ENCODE measurements at places on chromosomes 7 and 10. TPM values are rescaled to one million over a fixed set of nuclear protein-coding genes. Genes with fewer than 3 reads are reported as not detected.

Gene CAV1
- 531 TPM for total RNA-seq

GRCh38 chr7:140675726-140676125 is 3.0 kb downstream of the ADCK2 start:
- H3K4me3 ChIP-seq, result no peak overlapping the region
- H3K4me1 ChIP-seq, result peaks cover 37% of the 10 kb centered on the region
- DNase-seq, result no peak
- no peaks in the 10 kb centered on the region for H3K27me3 ChIP-seq
- peaks cover 17% of the 10 kb centered on the region for H3K36me3 ChIP-seq

DNA sequence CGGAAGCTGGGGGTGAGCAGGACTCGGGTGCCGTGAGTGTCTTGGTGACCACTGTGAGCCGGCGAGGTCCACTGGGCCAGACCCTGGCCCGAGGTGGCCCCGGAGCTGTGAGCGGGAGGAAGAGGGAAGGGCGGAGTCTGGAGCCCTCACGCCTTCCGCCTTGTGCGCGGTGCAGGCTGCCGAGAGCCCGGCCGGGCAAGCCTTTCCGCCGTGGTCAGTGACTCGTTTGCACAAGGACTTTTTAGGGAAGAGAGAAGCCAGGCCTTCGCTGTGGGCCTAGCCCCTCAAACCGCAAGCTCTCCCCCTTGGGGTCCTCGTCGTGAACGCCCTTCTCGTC is 40.9 kb upstream of the ZNF32 start:
- DNase-seq, result peak; percentile 80
- H3K36me3 ChIP-seq, result no peaks in the 10 kb centered on the region
- peak overlapping the region; percentile 69 for H3K4me3 ChIP-seq
- peaks cover 16% of the 10 kb centered on the region for H3K4me1 ChIP-seq
- no peaks in the 10 kb centered on the region for H3K27me3 ChIP-seq

Gene NUTM2B
- 2.5 TPM for total RNA-seq

Gene MYO1G
- 36.3 TPM for total RNA-seq

DNA sequence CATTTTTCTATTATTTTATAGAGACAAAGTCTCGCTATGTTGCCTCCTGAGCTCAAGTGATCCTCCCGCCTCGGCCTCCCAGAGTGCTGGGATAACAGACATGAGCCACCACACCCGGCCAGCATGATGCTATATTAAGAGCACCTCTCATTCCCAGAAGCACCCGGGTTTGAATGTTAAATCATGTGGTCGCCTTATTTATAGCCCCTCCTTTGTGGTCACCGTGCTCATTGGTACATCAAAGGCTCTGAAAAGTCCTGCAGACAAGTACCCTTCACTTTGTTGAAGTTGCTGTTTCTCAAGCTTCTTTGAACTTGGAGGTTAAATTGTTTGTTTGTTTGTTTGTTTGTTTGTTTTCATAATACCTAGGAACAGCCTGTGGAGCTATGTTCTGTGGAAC is 40.0 kb downstream of the CLIP2 start:
- no peak overlapping the region for H3K27ac ChIP-seq
- no peaks in the 10 kb centered on the region for H3K27me3 ChIP-seq
- H3K36me3 ChIP-seq, result peaks cover 5% of the 10 kb centered on the region
- H3K4me3 ChIP-seq, result no peak overlapping the region
- no peak for DNase-seq
- H3K4me1 ChIP-seq, result no peaks in the 10 kb centered on the region

DNA sequence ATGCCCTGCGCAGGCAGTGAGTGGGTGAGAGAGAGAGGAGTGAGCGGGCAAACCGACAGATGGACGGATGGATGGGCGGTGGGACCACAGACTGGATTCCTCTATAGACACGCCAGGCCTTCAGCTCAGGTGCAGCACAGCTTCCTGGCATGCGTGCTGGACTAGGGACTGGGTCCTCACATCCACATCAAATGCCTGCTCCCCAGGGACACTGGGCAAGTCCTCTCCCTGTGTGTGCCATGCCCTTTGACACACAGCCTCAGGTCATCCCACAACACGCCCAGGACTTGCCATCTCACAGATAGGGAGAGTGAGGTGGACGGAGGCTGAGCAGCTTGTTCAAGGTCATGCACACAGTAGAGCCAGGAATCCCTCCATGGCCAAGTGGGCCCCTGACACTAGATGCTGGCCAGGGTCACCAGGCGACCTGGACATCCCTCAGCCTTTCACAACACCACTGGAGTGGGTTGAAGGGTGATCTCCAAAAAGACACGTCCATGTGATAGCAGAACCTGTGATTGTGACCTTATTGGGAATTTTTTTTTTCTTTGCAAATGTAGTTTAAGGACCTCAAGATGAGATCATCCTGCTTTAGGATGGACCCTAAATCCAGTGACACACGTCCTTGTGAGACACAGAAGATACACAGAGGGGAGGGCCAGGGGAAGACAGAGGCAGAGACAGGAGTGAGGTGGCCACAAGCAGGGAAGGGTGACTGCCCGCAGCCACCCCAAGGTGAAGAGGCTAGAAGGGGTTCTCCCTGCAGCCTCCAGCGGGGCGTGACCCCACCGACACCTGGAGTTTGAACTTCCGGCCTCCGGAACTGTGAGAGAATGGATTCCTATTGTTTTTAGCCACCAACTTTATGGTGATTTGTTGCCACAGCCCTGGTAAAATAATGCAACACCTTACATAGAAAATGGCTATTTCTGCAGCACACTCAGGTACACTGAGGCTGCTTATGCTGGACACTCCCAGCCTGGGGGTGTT is 155.0 kb upstream of the CHST15 start:
- no peaks in the 10 kb centered on the region for H3K27me3 ChIP-seq
- H3K4me1 ChIP-seq, result peaks cover 5% of the 10 kb centered on the region
- H3K27ac ChIP-seq, result no peak overlapping the region

Gene SORBS1
- 58.2 TPM for total RNA-seq

GRCh38 chr7:13835442-13835841 is 154.0 kb downstream of the ETV1 start:
- H3K27ac ChIP-seq, result no peak overlapping the region
- no peak for DNase-seq
- H3K27me3 ChIP-seq, result no peaks in the 10 kb centered on the region
- H3K36me3 ChIP-seq, result no peaks in the 10 kb centered on the region
- no peak overlapping the region for H3K4me3 ChIP-seq
- no peaks in the 10 kb centered on the region for H3K4me1 ChIP-seq

DNA sequence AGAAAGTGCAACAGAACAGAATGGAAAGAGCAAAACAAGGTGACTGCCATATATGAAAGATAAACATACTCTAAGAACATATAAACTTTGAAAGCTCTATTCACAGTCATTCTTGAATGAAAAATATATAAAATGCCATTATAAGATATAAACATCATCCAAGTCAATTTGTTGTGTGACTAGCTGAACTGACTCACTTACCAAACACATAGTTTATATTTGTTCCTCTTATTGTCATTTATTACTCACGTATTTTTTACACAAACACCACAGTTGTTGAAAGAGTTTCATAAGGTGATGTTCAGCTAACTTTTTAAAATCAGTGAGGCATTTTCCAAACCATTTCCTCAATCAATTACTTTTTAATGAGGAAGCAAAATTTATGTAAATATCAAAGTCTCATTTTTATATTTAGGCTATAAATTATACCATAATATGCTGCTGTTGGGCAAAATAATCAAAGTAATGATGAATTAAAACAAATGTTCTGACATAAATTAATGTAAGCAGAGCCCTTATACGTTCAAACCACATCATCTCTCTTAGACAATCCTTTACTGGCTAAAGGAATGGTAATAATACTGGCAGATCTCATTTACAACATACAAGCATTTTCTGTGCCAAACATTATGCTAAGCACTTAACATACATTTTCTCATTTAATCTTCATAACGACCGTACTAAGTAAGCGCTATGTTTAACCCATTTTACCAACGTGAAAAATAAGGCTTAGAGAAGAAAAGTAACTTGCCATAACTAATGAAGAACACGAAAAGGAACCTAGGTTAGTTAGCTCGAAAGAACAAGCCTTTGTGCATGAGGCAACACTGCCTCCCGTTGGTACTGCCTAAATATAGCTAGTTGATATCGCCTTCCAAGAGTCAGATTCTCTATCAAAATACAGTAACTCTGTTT is 7.3 kb downstream of the LRRN3 start:
- H3K4me3 ChIP-seq, result no peak overlapping the region
- H3K27ac ChIP-seq, result no peak overlapping the region
- H3K4me1 ChIP-seq, result no peaks in the 10 kb centered on the region
- DNase-seq, result no peak
- no peaks in the 10 kb centered on the region for H3K27me3 ChIP-seq
- no peaks in the 10 kb centered on the region for H3K36me3 ChIP-seq

GRCh38 chr10:70115948-70116682 is 16.5 kb downstream of the AIFM2 start:
- H3K27ac ChIP-seq, result no peak overlapping the region
- no peaks in the 10 kb centered on the region for H3K27me3 ChIP-seq
- H3K4me1 ChIP-seq, result no peaks in the 10 kb centered on the region
- peaks cover 77% of the 10 kb centered on the region for H3K36me3 ChIP-seq
- no peak overlapping the region for H3K4me3 ChIP-seq
- DNase-seq, result no peak

Gene ACTA2
- 204 TPM for total RNA-seq

- no peak for DNase-seq
- no peak overlapping the region for H3K4me3 ChIP-seq
- H3K27me3 ChIP-seq, result no peaks in the 10 kb centered on the region
- H3K27ac ChIP-seq, result no peak overlapping the region
- peaks cover 8% of the 10 kb centered on the region for H3K36me3 ChIP-seq
Observed at GRCh38 chr10:104303594-104304355, 34.5 kb downstream of the ITPRIP start.

Gene PON2
- 168 TPM for total RNA-seq

Gene TEX47
- not detected for total RNA-seq

GRCh38 chr7:13628239-13629001 is 361.0 kb downstream of the ETV1 start:
- H3K4me3 ChIP-seq, result no peak overlapping the region
- no peak for DNase-seq
- H3K27ac ChIP-seq, result no peak overlapping the region

- H3K4me3 ChIP-seq, result no peak overlapping the region
- H3K36me3 ChIP-seq, result peaks cover 74% of the 10 kb centered on the region
- no peak overlapping the region for H3K27ac ChIP-seq
- H3K27me3 ChIP-seq, result no peaks in the 10 kb centered on the region
- no peak for DNase-seq
- H3K4me1 ChIP-seq, result no peaks in the 10 kb centered on the region
Observed at GRCh38 chr10:110898391-110898790, 20.6 kb downstream of the BBIP1 start.

- H3K27ac ChIP-seq, result no peak overlapping the region
- DNase-seq, result peak; percentile 59
- no peaks in the 10 kb centered on the region for H3K36me3 ChIP-seq
- peaks cover 26% of the 10 kb centered on the region for H3K4me1 ChIP-seq
- H3K4me3 ChIP-seq, result no peak overlapping the region
- H3K27me3 ChIP-seq, result no peaks in the 10 kb centered on the region
Observed at GRCh38 chr7:7099584-7100014, 82.7 kb upstream of the C1GALT1 start.

DNA sequence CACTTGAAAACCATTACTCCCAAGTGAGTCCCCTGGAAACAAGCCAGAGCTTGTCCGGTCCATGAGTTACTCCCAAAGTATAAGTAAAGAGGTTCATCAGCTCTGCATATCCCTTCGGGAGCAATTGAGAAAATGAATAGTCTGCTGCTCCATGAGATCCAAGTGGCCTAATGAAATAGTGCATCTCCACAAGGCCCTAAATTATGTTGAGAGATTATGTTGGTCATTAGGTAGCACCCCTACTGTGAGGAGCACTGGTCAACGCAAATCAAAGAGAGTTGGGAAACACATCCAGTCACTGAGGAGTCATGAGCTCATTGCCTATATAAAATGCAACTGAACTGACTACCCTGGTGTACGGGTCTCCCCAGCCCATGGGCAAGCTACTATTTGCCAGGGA is 205.5 kb upstream of the AOAH start:
- no peak overlapping the region for H3K4me3 ChIP-seq
- H3K27me3 ChIP-seq, result no peaks in the 10 kb centered on the region
- no peaks in the 10 kb centered on the region for H3K4me1 ChIP-seq
- H3K27ac ChIP-seq, result no peak overlapping the region

Gene KLLN
- total RNA-seq, result 0.71 TPM

- H3K4me1 ChIP-seq, result no peaks in the 10 kb centered on the region
- no peak overlapping the region for H3K4me3 ChIP-seq
- peaks cover 98% of the 10 kb centered on the region for H3K36me3 ChIP-seq
- DNase-seq, result no peak
- H3K27me3 ChIP-seq, result no peaks in the 10 kb centered on the region
Observed at GRCh38 chr10:35027567-35027966, 62.6 kb downstream of the CUL2 start.

- H3K27me3 ChIP-seq, result no peaks in the 10 kb centered on the region
- H3K4me1 ChIP-seq, result no peaks in the 10 kb centered on the region
- no peak overlapping the region for H3K4me3 ChIP-seq
- H3K36me3 ChIP-seq, result no peaks in the 10 kb centered on the region
- no peak overlapping the region for H3K27ac ChIP-seq
Observed at GRCh38 chr7:158238616-158239289, 348.9 kb downstream of the PTPRN2 start.

DNA sequence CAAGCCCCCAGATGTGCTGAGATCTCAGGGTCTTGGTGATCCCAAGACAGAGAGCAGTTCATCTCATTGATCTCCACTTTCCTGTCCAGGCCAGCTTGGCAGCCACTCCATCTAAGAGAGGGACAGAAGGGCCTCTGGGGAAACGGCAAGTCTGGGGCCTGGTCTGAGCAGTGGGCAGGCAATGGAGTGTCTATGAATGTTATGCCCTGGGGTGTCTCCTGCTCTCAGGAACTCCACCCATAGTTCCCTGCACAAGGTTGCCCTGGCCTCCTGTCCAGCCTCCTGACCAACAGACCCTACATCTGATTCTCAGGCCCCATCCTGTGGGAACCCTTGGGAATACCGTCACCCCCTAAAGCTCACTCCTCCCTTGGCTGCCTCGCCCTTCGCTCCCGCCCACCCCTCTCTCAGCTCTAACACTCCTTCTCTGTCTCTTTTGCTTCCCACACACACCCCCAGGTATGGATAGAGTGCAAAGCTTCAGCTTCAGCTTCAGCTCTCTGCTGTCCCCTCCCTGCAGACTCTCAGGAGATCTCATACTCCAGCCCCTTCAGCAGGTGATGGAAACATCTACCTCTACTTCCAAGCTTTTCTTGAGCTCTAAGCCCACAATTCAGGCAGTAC is 83.0 kb downstream of the HIF1AN start:
- H3K4me1 ChIP-seq, result no peaks in the 10 kb centered on the region
- H3K4me3 ChIP-seq, result no peak overlapping the region
- no peak for DNase-seq
- H3K27ac ChIP-seq, result no peak overlapping the region
- peaks cover 64% of the 10 kb centered on the region for H3K27me3 ChIP-seq

- no peak overlapping the region for H3K27ac ChIP-seq
- no peaks in the 10 kb centered on the region for H3K4me1 ChIP-seq
- no peak overlapping the region for H3K4me3 ChIP-seq
- H3K27me3 ChIP-seq, result no peaks in the 10 kb centered on the region
- DNase-seq, result no peak
- H3K36me3 ChIP-seq, result no peaks in the 10 kb centered on the region
Observed at GRCh38 chr7:27048438-27048837, 47.4 kb downstream of the HOXA1 start.

GRCh38 chr10:69732826-69733150 is 68.9 kb upstream of the COL13A1 start:
- H3K4me3 ChIP-seq, result no peak overlapping the region
- H3K27me3 ChIP-seq, result no peaks in the 10 kb centered on the region
- H3K36me3 ChIP-seq, result no peaks in the 10 kb centered on the region
- H3K27ac ChIP-seq, result no peak overlapping the region

Gene ZNF485
- total RNA-seq, result 3.5 TPM

Gene LHFPL3
- total RNA-seq, result not detected
